ENCODE measurements at places on chromosomes 5 and 9. TPM values are rescaled to one million over a fixed set of nuclear protein-coding genes. Genes with fewer than 3 reads are reported as not detected.

DMRT3 gene
- not detected for total RNA-seq

FBXO10 gene
- total RNA-seq = 5.7 TPM

HAPLN1 gene
- total RNA-seq = 0.19 TPM

DNA sequence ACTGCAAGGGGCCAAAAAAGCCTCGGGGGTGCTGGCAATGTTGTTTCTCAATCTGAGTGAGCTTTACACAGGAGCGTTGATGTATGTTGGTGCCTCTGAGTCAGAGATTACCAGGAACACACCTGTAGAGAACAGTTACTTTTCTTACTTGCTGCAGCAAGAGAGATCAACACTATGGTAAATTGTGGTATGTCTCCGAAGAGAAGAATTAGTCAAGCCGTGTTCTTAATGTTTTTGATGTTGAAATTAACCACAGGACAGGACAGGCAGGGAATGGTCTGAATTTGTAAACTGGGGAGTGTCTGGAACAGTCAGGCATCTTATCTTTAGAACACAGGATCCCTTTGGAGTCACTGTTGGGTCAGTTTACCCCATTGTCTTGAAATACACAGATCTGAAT lies 285.7 kb downstream of the DNAH5 start:
- no peaks in the 10 kb centered on the region for H3K36me3 ChIP-seq
- H3K4me3 ChIP-seq = no peak overlapping the region
- no peaks in the 10 kb centered on the region for H3K4me1 ChIP-seq
- DNase-seq = no peak
- no peaks in the 10 kb centered on the region for H3K27me3 ChIP-seq
